Muscle of leg (tissue), 16 donors: ENCODE measurements at places on chromosomes 7 and 10. TPM values are rescaled to one million over a fixed set of nuclear protein-coding genes. Genes with fewer than 3 reads are reported as not detected.

- DNase-seq, result no peak
Observed at GRCh38 chr10:35909121-35909720, 267.1 kb upstream of the FZD8 start.

Gene TMEM236
- total RNA-seq, result 0.40 TPM

- DNase-seq, result no peak
Observed at GRCh38 chr7:141045126-141045841, 28.6 kb upstream of the TMEM178B start.

DNA sequence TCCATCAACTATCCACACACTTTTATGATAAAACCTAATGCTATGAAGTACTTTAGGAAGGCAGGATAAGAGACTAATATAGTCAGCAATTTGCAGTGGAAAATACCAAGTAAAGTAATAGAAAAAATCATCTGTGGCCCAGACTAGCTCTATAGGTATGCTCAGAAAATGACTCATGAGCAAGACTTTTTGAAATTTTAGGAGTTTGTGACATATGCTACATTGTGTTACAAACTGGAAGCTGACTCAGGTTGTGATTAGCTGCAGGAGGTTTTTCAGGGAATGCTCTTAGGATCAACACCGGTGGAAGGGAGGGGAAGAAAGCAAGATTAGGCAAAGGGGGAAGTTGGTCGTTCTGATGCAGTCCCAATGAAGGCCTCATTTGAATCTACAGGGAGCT, 56.1 kb downstream of the FEZF1 start:
- no peak for DNase-seq

GRCh38 chr10:18681366-18681765, 22.1 kb downstream of the ARL5B start:
- no peak for DNase-seq

Gene GIMAP7
- 5.9 TPM for total RNA-seq

GRCh38 chr7:128911423-128912031, 1.0 kb upstream of the KCP start:
- peak; percentile 83 for DNase-seq

Gene HOXA2
- total RNA-seq, result 0.71 TPM

Gene OPN1SW
- not detected for total RNA-seq
